NCI-H187 (cell line): ENCODE measurements at places on chromosomes 7 and 10.

DNA sequence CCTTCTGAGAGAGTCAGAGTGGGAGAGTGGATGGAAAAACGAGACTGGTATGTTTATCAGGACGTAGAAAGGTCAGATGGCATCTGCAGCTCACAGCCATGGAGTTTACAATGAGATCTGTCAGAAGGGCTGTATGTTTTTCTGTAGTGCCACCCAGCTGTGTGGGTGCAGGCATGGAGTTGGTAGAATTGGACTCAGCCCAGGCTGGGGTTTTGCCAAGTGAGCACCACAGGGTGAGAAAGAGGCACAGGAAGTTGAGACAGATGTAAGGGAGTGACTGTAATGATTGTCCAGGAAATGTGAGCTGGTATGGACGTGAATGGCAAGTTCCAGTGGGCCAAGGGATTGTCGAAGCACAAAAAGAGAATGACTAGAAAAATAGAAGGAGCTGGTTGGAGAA is 9.1 kb upstream of the ZYX start:
- DNase-seq, result no peak

- no peak for DNase-seq
These were observed at the start of gene FAS for GRCh38 chr10:88990384-88991160. Gene FAS (plus strand): TSS chr10:88990798. CDS start chr10:88990877, 79 bp downstream.

DNA sequence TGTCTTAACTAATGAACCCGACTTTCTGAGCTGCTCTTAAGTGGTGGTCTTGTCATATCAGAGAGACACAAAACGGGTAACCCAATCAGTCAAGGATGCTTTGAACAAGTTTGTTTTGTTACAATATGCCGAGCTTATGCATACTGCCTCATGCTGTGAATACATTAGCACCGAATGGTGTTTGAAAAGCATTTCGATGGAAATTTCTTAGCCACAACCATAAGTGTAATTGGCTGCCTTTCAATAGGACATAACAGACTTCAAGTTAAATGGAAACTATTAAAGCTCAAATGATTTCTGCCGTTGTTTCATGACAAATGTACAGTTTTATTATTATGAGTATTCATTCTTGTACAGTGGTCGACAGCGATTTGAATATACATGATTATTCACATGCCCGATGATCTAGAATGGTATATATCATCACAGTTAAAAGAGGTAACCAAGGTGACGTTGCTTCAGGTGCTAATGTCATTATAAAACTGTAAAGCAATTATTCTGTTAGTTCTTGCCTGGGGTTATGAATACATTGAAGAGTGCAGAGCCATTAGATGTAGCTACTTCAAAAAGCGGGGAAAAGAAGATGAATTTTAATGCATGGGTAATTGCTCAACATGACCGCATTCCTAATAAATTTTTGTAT is 118.8 kb downstream of the EBF3 start:
- no peak for DNase-seq

- no peak for DNase-seq
These were observed 871 bp upstream of the CCL24 start for GRCh38 chr7:75814407-75814947.

- DNase-seq, result no peak
These were observed 23.3 kb downstream of the PODXL start for GRCh38 chr7:131533151-131533559.

GRCh38 chr10:26468291-26468690 is 30.1 kb downstream of the APBB1IP start:
- DNase-seq, result no peak

DNA sequence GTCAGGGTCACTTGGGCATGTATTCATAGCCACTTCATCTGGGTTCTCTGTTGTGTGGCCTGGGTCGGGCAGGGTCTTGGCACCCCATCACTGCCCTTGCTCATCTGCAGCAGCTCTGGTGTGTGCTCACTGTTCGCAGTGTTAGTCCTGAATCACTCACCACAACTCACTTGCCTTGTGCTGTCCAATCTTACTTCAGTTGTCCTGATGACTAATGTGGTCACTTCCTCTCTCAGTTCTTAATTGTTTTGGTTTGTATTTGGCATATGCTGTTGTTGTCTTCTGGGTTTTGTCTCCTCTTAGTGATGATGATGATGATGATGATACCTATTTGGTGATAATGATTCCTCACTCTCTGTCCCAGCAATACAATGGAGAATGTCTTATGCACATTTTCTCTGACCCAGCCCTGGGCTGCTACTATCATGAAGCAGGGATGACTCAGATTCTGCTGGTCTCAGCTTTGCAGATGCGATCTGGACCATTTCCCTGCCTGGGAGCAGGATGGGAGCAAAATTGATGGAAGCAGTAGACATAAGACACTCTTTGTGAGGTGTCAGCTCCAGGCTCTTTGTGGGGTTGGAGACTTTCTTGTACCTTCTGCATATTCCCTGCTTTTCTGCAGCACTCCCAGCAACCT is 17.0 kb downstream of the ADRA2A start:
- no peak for DNase-seq

- no peak for DNase-seq
These were observed 51.2 kb upstream of the SORCS3 start for GRCh38 chr10:104589871-104590270.

- no peak for DNase-seq
These were observed 9.4 kb upstream of the CALML5 start for GRCh38 chr10:5508786-5509185.

DNA sequence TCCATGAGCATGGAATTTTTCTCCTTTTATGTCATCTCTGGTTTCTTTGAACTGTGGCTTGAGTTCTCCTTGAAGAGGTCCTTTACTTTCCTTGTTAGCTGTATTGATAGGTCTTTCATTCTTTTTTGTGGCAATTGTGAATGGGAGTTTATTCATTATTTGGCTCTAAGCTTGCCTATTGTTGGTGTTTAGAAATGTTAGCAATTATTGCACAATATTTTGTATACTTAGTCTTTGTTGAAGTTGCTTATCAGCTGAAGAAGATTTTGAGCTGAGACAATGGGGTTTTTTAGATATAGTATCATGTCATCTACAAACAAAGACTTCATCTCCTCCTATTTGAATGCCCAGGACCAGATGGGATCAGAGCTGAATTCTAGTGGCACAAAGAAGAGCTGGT is 1143.8 kb downstream of the XPNPEP1 start:
- DNase-seq, result no peak

DNA sequence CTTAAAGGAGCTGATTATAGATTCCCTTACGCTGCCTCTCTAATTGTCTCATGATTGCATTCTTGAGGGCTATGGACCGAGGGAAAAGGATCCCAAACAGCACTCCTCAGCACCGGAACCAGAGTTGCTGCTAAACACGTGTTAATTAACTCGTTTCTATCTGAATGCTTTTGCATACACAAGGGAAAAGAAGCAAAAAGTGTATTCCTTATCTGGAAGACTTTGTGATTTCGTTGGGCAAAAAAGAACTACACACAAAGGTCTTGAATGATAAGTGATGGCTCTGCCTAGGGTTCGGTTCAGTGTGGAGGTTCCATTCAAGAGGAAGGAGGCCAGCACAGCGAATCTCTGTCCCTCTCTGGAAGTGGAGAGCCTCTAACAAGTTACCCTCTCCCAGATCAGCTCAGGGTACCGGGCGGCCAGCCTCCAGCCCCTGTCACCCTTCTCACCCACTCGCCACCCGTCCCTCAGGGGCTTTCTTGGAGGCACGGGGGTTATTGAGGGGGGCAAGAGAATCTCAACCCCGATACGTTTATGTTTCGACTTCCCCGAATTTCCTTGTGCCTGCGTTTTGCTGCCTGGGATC is 515 bp upstream of the SLC4A2 start:
- DNase-seq, result no peak

DNA sequence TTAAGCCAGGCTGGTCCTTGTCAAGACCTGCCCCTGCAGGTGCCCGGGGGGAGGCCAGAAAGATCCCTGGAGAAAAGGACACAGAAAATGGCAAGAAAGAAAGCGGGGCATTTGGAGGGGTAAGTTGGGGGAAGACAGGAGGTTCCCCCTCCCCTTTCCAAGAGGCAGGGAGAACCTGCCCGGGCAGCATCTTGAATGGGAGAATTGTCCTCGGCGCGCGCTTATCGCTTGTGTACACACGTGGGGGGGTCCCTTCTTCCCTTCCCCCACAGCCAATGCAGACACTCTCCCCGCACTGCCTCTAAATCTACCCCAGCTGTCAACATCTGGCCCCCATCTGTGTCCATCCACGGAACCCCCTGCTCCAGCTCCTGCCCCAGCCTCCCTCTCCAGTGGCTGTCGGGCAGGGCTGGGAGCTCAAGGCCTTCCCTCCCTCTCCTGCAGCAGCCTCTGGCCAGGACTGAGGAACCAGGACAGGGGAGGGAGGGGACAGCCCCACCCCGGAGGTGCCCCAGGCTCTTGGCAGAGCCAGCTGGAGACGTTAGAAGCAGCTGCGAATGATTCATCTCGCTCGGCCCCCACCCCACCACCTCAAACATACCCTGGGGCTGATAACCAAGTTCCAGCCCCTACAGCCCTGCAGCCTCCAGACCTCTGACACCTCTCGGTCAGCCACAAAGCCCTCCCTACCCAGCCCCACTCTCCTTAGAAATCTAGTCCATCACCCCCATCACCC is 25.3 kb downstream of the EPHB4 start:
- no peak for DNase-seq
